ENCODE measurements at places on chromosomes 7 and 10.

DNA sequence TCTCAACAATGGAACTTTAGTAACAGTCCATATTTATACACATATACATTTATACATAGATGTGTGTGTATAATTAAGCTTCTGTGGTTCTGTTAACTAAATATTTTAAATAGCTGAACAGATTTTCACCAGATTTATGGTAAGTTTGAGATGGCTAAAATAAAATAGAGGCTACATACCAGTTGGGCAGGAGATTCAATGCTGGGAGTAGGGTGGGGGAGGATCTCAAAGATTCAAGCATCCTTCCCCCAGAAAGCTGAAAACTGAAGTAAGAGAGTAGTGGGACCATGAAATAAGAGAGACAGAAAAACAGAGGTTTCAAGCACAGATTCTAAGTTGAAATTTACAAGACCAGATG lies 14.0 kb downstream of the LRRC17 start:
- DNase-seq, result no peak

DNA sequence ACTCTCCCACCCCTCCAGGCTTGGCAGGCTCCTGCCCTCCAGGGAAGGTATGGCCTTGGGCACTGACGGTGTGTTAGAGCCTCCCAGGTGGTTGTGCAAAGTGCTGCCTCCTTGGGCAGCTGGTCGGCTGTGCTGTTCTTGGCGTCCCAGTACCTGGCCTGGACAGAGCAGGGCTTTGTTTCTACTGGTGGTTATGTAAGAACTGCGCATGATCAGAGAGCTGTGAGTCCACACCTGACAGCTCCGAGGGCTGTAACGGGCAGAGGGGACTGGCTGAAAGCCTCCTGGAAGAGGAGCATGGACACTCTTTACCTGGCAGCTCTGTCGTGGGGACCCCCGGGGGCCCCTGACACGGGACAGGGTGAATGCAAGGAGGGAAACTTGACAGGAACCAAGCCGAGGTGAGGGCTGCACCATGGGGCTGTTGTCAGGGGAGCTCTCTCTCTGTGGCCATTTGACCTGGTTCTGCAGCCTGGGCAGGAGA lies 3.1 kb upstream of the SFRP5 start:
- no peak for DNase-seq

GRCh38 chr10:70492786-70493659 lies 14.5 kb downstream of the PALD1 start:
- no peak for DNase-seq

DNA sequence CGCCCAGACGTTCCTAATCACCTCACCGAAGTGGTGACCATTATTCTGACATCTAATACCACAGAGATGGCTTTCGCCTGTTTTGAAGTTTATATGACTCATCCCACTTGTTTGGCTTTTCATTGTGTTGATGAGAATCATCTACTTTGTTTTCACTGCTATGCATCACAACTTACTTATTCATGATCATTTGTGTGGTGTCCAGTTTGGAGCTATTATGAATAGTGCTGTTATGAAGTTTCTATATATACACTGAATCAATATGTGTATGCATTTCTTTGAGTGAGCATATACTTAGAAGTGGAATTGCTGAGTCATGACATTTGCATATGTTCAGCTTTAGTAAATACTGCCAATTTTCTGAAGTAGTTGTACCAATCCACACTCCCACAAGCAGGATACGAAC lies 38.6 kb upstream of the TNKS2 start:
- DNase-seq, result no peak

DNA sequence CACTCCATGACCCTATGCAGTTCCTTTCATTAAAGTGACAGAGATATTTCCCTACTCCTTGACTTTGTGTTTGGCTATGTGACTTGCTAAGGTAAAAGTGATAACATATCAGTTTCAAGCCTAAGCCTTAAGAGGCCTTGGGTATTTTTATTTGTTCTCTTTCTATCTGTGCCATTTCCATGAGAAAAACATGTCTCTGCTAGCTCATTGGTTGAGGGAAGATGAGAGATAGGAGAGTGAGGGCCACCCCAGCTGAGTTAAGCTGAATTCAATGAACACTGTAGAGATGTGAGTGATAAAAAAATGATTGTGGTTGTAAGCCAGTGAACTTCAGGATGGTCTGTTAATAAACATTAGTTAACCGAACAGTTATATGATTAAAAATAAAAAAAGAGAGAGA lies 13.4 kb downstream of the TASOR2 start:
- no peak for DNase-seq

DNA sequence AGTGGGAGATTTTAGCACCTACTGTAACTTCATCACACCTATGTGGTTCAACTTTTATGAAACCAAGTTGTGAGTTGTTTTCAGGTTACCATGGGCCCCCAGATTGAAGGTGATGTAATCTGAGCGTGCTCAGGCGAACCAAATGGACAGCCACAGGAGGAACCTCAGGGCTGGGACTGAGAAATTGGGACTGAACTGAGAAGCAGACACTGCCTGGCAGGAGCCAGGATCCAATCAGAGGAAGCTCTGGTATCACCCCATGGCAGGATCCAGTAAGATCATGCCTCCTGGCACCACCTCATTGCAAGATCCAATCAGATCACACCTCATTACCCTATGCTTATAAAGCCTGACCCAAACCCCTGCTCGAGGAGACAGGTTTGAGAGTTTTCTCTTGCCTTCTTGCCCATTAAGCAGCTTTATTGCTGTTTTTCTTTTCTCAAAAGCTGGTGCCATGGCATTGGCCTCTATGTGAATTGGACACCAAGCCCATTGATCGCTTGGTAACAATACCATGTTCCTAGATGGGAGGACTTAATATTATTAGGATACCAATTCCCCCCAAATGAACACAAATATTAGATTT lies 43.2 kb upstream of the GDF10 start:
- no peak for DNase-seq

DNA sequence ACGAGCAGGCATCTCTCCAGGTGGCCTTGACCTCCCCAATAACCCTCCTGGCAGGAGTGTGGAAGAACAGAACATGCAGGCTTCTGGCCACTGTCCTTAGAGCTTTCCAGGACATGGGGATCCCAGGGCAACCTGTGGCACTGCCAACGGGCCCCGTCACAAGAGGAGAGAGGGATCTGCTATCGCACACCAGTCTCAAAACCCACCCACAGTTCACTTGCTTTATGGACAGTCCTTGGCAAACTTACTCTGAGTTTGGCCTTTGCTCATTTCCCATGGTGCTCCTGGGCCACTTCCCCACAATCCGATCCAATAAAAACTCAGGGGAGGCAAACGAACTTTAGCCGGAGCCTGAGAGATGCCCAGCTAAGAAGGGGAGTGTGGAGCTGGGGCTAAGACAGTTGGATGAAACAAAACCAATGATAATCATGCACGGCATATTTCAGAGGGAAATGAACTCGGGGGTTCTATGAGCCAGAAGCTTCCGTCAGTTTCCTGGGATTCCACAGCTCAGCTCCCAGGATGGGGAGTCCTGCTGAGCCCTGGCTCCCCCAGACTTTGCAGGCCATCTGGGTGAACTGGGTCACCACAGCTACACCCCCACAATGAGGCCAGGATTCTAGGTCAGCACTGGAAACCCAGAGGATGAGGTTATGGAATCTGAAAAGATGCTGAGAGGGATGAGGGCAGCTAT lies 158.4 kb downstream of the NEURL1 start:
- DNase-seq, result no peak

- no peak for DNase-seq
Measured at GRCh38 chr10:87685832-87686574, 26.3 kb downstream of the PAPSS2 start.

DNA sequence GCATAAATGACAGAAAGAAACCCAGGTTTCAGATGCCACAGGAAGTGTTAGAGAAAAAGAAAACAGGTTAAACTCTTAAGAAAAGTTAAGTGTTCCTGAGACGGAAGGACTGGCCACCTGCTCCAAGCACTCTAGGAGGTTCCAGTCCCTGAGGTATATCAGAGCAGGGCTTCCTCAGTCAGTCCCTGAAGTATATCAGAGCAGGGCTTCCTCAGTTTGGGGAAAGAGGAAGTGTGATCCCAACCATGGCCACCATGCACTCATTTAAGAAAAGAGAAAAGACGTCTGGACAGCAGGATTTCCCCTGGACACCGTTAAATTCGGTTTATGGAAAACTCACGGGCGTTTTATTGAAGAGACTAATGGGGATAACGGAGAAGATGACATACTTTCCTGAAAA lies 133.4 kb upstream of the PFKP start:
- DNase-seq, result no peak

GRCh38 chr7:114590298-114590697 lies 175.7 kb downstream of the FOXP2 start:
- no peak for DNase-seq

DNA sequence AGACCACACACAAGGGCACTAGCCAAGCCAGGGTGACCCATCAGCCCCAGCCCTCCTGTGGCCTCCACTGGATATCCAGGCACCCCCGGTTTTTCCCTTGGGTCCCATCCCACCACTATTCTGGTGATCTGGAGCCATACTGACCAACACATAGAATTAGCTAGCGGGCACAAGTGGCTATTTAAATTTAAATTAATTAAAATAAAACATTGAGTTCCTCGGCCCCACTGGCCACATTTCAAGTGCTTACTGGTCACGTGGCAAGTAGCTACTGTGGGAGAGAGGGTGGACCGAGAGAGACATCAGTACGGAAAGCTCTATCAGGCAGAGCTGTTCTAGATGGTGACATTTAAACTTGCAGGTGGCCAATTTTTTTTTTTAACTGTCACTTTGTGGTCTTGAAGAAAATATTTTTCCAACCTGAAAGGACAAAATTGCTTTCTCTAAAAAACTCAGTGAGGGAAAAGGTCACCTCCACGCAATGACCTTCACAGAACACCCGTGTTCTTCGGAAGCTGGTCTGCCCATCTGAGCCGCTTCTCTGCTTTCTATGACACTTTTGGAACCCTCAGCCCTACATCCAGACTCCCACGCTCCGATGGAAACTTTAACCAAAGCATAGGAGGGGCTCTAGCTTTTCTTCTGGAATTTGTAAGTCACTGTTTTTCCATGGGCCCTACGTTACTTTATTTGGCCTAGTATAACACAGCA lies 30.0 kb downstream of the HIPK2 start:
- DNase-seq, result no peak

- no peak for DNase-seq
Measured at GRCh38 chr7:29906200-29907022, 83.2 kb downstream of the SCRN1 start.

- DNase-seq, result no peak
Measured at GRCh38 chr10:79433324-79434222, 11.9 kb downstream of the ZCCHC24 start.

DNA sequence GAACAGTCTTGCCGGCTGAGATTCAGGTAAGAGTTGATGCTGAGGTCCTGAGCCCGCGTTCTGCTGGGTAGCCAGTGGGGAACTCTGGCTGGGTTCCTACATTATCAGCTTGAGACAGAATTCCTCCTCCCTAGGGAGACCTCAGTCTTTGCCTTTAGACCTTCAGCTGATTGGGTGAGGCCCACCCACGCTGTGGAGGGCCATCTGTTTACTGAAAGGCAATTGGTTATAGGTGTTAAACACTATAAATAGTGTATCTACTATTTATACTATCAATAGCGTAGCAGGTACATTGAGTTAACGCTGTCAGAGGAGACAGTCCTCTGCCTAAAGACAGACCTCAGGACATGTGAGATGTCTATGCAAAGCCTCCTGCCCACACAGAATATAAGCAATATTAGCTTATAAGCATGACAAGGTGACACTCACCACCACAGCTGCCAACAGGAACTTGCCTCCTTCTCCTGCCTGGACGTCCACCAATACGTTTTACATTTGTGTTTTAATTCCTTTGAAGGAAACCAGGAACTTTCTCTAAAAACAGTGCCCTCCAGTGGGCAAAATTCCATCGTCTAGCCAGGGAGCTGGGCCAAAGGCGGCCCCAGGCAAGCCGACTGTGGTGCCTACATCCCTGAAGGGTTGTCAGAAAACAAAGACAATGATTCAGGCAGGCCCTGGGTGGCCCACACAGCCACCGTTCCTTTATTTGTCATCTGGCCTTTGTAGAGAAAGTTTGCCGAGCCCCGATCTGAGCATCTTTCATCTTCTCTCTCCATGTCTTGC lies 58.8 kb downstream of the INSIG1 start:
- no peak for DNase-seq

DNA sequence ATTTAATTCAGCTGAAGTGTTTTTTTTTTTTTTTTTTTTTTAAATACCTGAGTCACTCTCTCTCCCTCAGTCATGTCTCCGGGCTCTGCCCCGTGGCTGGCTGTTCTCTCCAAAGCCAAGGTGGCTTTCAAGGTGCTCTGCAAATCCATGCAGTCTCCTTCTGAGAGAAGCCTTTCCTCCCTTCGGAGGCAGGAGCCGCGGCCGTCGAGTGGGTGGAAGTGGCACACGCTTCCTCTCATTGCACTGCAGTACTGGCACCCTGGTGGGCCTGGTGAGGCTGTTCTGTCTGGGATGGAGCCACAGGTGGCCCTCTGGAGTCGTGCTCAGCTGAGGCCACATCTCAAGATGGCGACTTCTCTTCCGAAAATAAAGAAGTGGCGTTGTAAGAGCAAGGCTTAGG lies 221.8 kb downstream of the GLRX3 start:
- no peak for DNase-seq

DNA sequence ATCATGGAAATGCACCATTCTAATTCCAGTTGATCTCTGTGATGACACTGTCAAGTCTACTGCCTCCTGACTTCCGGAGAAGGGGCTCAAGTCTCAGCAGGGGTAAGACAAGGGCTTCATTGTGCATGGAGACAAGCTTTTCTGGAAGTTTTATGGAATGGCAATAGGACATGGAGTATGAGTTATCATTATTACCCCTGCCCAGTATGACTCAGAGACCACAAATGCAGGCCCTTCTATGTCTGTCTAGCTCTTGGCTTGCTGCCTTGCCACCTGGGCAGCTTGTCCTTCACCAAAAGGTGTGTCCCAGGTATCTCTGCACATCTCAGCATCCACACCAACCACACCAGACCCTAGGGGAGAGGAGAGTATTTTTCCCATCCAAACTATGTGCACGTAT lies 34.9 kb upstream of the KIAA1217 start:
- DNase-seq, result no peak

- no peak for DNase-seq
Measured at GRCh38 chr7:149007611-149008010, 20.7 kb downstream of the PDIA4 start.

GRCh38 chr10:5640501-5640900 lies 25.9 kb downstream of the ASB13 start:
- DNase-seq, result no peak

DNA sequence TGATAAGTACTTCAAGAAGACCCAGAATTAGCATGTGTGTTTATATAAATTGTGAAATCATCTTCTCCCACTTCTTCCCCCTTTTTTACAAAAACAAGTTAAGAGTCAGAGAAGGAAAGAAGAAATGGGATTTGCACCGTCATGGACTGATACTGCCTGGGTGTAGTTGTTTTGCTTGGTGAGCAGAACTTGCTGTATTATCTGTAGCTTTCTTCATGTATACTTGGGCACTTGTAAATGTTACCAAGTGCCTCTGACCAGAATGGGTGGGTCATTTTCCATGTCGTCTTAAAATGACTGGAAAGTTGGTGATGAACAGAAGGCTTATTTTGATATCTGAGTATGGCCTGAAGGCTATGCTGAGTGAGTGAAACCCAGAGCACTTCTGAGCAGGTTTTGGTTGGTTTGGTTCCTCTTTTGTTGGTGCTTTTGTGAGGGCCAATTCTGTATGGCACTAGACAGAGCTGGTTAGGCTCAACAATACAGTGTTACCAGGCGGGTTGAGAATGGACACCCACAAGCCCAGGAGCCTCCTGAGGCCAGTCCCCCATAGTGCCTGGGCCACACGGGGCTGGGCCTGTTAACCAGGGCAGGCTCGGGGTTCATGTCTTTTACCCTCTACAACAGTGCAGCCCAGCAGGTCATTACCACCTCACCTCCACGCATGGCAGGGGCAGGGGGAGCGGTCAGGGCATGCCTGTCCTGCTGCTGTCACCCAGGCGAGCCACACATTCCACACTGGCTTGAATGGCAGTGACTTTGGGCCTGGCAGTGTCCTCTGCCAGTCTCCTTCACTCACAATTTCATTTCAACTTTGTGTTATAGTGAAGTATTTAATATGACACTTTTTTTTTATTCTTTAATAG lies 115.1 kb downstream of the CCNY start:
- no peak for DNase-seq

Data from stimulated activated CD4-positive, alpha-beta T cell treated with anti-CD3 and anti-CD28 coated beads, Interleukin-1b, Interleukin-23, amount 100 ng/mL, for 1 hour (primary cell).